D341Med (cell line): ENCODE measurements at places on chromosomes 3 and 15.

- no peak for DNase-seq
Measured at GRCh38 chr15:75067123-75067830, 43.9 kb downstream of the PPCDC start.

- DNase-seq: no peak
Measured at GRCh38 chr3:277873-278272, 81.3 kb downstream of the CHL1 start.

DNA sequence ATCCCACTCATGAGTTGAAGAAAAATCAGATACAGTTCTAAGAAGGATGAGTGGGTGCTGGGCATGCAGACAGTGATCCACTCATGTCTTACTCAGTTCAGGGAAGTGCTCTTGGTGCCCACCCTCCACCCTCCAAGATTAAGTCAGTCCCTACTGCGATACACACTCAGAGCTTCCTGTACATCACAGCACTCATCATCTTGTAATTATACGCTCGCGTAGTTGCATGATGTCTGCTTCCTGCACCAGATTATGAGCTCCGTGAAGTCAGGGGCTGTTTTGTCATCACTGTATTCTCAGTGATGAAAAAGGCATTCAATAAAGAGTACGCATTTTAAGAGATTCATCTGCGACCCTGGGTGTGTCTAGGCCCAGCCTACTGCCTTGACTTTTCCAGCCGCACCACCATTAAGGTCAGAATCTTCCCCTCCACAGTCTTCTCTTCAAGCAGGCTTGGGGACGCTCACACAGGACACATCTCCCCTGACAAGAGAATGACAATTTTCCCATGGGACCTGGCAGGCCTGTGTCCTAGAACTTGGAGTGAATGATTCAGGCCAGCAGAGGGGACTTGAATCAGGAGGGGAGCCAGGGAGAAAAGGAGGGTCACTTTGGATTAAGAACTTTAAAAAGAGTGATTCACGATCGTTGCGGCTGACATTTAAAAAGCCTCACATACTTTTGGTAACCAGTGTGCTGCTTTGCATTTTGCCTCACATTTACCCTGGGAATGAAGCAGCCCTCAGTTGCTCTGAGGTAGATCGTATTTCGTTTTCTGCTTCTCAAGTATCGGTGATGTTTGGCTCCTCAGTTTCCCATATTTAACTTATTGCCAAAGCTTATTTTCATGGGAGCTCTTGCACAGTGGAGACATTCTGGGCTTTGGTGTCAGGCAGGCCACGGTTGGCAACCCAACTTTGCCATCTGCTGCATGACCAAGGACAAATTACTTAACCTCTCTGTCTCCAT lies 7.9 kb upstream of the PDE8A start:
- DNase-seq: peak; percentile 2

GRCh38 chr3:106765342-106765741 lies 611.9 kb upstream of the CCDC54 start:
- no peak for DNase-seq

DNA sequence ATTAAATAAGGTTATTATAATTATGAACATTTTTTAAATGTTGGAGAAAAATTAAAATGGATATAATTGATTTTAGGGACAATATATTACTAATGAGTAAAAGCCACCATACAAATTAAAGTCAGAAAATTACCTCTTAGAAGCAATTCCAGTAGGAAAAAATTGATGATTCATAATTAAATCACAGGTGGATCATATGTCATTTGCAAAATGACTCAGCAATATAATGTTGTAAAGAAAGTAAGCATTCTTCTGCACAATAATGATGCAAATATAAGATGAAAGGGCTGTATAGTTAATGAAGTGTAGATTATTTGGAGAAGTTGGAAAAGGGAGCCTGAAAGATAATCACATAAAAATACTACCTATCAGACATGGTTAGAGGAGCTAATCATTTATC lies 25.8 kb downstream of the ZPLD1 start:
- DNase-seq: no peak

DNA sequence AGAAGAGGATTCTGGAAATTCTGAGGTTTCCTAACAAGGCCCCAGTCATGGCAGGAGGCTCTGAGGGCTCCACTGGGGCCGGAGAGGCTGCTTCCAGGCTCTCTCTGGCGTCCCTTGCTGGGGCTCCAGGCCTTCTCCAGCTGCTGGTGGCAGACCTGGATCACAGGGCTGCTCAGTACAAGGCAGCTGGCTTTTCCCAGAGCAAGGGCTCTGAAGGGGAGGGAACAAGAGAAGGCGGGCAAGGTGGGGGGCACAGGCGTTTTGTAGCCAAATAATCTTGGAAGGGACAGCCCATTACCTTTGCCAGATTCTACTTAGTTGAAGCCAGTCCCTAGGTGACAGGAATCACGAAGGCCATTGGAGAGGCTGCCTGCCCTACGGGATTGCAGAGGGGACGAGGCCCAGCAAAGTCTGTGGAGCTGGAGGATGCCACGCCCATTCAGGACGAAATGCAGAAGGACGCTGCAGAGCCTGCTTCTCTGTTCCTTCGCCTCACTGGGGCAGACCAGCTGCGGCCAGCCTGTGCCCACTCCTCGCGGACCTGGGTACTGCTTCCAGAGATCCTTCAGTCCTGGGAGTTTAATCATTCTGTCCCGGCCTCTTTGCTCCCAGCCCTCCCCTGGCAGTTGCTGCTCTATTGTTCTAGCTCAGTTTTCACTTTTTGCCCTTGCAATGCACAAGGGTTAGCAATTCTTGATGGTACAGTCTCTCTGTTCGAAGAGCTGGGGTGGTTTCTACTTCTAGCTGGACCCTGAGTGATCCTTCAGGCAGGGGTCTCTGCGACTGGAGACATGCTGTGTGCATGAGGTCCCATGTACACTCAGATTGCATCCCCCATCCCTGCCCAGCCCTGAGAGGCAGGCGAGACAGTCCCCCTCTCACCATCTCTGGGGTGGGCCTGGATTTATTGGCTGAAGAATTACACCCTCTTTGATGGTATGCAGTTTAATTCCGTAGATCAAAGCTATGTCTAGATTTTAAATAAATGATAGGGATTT lies 149.3 kb upstream of the MEF2A start:
- DNase-seq: peak; percentile 17

DNA sequence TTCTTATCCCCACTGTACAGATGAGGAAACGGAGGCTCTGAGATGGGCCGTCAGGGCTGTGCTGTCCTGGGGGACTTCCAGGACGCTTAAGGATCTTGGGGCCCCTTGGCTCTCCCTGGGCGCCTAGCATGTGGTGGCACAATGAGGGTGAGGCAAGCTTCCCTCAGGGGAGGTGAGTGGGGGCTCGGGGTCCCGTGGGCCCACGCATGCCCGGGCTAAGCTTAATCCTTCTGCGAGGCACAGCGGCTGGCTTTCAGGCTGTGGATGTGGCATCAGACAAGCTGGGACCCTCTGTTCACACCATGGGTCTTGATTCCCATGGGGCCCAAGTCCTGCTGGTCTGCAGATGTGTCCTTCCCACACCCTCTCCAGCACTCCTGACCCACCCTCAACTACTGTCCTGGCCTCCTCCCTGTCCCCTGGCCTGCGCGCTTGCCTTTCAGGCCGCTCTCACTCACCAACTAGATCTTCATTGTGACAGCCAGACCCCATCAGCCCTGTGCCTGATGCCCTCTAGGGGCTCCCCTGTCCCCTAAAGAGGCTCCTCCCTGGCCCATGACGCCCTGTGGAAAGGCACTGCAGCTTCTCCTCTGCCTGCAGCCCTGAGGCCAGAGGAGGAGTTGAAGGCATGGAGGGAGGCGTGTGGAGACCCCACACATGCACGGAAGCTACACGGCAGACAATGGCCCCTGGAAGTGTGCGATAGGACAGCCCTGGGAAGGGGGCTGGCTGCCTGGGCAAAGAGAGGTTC lies 11.3 kb downstream of the DUSP7 start:
- peak; percentile 60 for DNase-seq

DNA sequence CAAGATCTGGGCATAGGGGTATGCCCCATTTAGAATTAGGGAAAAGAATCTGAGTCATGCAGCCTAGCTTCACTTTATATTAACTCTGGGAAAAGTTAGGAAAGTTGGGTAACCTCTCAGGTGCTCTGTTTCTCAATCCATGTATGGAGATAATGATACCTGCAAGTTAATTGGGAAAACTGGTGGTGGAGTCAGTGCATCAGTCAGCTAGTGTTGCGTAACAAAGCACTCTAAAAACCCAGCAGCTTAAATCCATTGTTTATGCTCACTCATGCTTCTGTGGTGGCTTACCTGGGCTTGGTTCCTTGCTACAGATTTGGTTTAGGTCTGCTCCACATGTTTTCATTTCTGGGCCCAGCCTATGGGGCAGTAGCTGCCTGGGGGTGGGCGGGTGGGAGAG lies 91.0 kb downstream of the SMAD3 start:
- no peak for DNase-seq

- no peak for DNase-seq
Measured at GRCh38 chr3:13876451-13877100, 3.3 kb downstream of the WNT7A start.

GRCh38 chr3:125059488-125060245 lies 3.9 kb upstream of the HEG1 start:
- no peak for DNase-seq

DNA sequence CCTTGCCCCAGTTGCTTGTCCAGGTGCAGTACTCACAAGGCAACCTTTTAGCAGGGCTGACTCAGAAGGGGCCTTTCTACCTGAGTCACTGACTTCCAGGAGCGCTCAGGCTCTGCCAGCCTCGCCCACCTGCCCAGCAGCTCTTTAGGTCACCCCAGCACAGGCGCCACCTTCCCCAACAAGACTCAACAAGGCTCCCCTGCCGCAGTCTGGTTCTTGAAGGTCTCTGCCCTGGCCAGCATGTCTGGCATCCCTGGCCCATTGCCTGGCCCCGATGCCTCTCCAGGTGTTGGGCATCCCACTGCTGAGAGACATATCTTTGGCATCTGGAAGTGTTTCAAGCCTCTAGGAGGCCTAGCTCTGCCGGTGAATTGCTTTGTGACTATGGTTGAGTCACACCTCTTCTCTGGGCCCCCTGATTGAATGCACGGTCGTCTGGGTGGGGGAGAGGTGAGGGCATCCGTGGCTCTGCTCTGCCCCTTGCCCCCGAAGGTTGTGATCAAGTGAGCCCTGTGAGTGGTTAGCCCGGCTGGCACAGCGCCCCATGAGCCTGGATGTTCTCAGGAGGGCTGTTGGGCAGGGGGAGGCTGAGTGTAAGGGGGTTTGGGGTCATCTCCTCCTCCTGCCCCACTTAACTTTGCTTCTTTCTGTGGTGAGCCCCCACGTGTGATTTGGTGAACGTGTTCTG lies 21.6 kb downstream of the SNX33 start:
- DNase-seq: no peak

- DNase-seq: no peak
Measured at GRCh38 chr3:86984271-86984670, 6.7 kb downstream of the VGLL3 start.

DNA sequence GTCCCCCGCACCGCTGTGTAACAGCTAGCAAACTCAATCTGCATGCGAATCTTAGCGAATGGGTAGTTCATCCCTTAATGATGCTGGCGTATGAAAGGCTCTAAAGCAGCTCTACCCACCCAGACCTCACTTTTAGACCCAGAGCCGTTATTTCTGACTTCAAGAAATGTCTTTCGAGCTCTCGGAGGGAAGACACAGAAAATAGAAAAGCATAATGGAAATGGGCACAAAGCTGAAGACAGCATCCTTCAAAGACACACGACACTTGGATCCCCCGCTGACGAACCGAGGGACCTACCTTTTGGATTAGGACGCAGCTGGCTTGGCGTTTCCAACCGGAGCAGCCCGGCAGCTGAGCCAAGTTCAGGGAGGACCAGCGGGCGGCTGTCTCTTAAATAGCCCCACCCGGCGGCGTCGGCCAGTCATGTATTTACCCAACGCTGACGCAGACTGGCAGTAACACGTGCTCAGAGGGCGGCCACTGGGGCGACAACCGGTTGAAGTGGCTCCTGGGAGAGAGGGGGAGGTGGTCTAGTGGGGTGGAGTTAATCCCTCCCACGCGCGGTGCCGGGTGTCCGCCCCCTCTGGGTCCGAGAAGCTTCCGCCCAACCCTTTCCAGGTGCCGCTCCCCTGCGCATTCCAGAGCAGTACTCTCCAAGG lies 1.5 kb downstream of the CCK start:
- peak; percentile 55 for DNase-seq

GRCh38 chr3:56960234-56960917 lies 100.1 kb upstream of the SPATA12 start:
- no peak for DNase-seq

DNA sequence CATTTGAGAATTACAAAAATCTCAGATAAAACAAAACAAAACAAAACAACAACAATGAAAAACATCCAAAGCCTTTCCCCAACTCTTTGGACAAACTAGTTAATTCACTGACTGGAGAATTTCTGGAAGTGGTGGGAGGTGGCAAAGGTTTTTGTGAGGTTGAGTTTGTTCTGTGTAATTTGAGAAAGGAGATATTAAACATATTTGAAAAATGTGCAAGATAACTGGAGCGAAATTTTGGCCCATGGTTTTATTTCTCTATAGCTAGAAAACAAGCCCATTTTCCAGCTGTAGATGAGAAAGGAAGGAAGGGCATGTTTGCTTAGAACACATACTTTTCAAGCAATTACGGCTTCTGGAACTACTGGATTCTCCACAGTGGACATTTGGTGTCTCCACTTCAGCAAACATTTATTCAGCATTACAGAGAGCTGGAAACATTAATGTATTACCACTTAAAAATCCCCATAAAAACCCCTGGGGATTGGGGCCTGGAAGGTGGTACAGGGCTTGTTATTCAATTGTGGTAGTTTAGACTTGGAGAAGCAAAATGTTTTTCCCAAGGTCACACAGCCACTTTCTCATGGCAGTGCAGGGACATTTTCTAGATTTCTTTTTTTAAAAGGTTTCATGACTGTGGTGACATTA lies 135.8 kb downstream of the THSD4 start:
- no peak for DNase-seq

- DNase-seq: no peak
Measured at GRCh38 chr15:95262866-95263564, 1031.7 kb downstream of the MCTP2 start.
